ENCODE measurements at places on chromosomes 4 and X. TPM values are rescaled to one million over a fixed set of nuclear protein-coding genes. Genes with fewer than 3 reads are reported as not detected.

DNA sequence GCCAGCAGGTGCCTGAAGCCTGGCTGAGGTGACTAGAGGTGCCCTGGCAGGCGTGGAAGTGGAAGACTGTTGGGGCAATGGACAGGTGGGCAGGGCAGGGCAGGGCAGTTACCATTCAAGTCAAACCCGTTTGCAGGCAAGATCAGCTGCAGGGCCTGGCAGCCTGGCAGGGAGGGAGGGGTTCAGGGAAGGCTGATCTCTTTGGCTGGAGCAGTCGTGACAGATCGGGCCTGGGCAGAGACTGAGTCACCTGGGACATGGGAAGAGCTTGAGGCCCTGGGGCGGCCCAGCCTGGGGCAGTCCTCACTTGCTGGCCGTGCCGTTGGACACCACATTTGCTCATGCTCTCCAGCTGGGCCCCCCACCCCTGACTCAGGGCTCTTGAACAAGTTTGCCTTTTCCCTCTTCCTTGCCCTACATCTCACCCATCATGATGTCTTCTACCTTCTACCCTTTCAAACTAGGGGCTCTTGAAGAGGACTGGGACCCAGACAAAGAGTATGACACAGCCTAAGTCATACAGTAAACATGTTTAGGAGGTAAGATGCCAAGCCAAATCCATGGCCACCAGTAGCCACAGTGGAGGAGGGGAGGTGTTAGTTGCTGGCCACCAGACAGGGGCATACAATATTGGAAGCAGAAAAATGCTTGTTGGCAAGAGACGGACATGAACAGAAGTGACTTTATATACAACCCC lies 2.0 kb upstream of the ZNF185 start:
- peak; percentile 44 for DNase-seq

GRCh38 chr4:81724925-81725329 lies 253.2 kb upstream of the RASGEF1B start:
- DNase-seq: no peak

DNA sequence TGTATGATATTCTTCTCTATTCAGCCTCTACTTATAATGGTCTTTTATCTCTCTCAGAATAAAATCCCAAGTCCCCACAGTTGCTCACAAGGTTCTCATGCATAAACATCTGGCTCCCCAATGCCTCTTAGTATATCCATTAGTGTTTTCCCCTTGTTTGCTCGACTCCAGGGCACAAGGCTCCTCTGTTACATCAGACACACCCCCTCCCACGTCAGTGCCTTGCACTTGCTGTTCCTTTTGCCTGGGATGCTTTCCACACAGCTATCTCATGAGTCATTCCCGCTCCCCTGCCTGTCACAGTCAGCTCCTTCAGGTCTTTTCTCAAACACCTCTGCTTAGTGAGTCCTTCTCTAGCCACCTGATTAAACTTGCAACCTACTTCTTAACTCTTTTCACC lies 260.2 kb downstream of the IL1RAPL1 start:
- no peak for DNase-seq

The DCAF12L2 gene
- not detected for total RNA-seq

The AP1S2 gene
- total RNA-seq: 223 TPM

DNA sequence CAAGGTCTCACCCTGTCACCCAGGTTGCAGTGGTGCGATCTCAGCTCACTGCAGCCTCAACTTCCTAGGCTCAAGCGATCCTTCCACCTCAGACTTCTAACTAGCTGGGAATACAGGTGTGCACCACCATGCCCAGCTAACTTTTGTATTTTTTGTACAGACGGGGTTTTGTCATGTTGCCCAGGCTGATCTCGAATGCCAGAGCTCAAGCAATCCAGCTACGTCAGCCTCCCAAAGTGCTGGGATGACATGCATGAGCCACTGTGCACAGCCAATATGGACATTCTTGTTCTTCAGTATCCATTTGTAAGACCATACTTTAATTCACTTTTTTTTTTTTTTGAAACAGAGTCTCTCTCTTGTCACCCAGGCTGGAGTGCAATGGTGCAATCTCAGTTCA lies 3.5 kb upstream of the CCNI start:
- DNase-seq: no peak

GRCh38 chr4:73650250-73650649 lies 30.0 kb upstream of the RASSF6 start:
- DNase-seq: no peak

The DCAF8L2 gene
- not detected for total RNA-seq

The ARX gene
- total RNA-seq: not detected

GRCh38 chrX:71095981-71096759 lies 519 bp downstream of the FOXO4 start:
- no peak for DNase-seq
